Activated CD4-positive, CD25-positive, alpha-beta regulatory T cell treated with anti-CD3 and anti-CD28 coated beads, Interleukin-2, amount 50 U/mL, for 16 hours (primary cell): ENCODE measurements at places on chromosomes 7 and 10.

- no peak for DNase-seq
Measured at GRCh38 chr10:94210440-94211168, 152.1 kb downstream of the NOC3L start.

DNA sequence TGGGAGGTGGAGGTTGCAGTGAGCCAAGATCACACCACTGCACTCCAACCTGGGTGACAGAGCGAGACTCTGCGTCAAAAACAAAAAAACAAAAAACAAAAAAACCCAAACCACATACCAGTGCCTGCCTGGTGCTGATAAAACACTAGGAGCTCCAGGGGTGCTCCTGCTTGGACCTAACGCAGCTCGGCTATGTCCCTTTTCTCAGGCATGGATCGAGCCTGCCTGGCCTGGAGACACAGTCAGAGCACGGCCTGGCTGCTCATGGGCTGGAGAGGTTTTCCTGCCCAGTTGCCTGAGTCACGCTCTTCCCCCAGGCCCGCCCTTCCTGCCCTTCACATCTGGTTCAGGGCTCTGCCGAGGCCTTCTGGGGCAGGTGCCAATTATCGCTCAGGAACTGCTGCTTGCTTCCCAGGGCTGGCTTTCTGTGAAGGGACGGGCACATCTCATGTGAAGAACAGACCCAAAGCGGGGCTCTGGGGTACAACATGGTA lies 12.6 kb upstream of the NPFFR1 start:
- DNase-seq: no peak

DNA sequence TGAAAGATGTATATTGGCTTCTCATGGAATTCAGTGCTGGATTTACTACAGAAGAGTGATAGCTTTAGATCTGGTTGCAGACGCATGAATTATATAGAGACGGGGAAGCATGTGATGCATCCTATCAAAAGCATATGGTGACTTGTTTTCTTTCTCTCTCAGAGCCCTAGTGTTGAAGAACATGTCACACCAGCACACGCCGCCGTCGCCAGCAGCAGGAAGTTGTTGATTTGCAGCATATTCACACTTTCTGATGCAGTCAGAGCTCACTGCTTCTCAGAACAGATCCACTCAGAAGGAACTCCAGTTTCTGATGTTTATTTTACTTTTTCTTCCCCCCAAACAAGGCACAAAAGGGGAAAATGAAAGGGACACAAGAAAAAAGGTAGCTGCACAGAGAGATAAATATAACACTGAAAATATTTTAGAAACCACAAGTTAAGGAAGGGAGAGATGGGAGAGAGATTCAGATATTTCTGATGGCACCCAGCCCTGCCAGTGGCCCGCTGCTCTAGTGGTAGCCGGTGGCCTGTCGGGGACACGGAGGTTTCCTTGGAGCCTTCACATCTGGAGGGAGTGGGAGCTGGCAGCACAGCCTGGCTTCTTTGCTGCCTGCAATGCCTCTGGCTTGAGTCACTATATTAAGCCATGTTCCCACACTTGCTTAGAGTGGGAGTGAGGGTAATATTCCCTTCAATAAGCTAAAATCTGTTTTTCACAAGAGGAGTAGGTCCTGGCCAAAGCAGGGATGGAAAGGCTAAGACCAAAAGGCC lies 123.2 kb downstream of the NRP1 start:
- DNase-seq: no peak

DNA sequence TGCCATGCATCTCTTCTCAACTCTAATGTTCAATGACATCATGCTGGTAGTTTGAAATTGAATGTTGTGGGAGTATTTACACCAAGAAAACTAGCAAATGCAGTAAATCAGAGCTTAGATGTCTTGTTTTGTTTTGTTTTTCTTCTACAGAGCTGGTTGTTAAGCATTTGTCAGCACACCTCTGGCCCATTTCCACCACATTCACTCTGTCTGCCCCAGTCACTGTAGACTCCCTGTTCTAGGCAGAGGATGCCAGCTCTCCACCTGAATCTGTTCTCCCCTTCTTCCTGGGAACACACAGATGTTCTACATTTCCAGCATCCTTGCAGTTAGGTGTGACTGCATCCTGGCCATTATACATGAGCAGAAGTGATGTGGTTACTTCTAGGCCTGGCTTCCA lies 4.1 kb upstream of the ARHGAP22 start:
- DNase-seq: no peak

DNA sequence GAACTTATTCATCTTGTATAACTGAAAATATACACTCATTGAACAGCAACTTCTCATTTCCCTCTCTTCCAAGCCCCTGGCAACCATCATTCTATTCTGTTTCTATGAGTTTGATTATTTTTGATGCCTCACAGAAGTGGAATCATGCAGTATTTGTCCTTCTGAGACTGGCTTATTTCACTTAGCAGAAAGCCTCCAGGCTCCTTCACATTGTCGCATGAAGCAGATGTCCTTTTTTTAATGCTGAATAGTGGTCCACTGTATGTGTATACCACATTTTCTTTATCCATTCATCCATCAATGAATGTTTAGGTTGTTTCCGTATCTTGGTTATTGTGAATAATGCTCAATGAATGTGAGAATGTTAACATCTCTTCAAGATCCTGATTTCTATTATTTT lies 238.2 kb upstream of the KLF14 start:
- DNase-seq: no peak

GRCh38 chr7:5567790-5568189 lies 144.2 kb upstream of the TNRC18 start:
- DNase-seq: no peak

DNA sequence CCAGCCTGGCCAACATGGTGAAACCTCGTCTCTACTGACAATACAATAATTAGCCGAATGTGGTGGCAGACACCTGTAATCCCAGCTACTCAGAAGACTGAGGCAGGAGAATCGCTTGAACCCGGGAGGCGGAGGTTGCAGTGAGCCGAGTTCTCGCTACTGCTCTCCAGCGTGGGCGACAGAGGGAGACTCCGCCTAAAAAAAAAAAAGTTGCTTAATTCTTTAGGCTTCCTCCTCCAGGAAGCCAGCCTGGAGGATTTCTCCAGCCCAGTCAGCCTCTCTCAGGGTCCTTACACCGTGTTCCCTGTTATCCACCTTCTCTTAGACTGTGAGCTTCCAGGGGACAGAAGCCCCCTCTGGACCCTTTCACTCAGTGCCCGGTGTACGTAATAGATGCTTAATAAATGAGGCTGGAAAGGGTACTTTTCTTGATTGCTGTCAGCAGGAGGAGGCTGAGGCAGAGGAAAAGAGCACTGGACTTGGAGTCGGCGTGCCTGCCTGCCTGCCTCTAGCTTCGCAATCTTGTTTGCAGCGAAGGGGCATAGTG lies 16.4 kb upstream of the NODAL start:
- DNase-seq: no peak

DNA sequence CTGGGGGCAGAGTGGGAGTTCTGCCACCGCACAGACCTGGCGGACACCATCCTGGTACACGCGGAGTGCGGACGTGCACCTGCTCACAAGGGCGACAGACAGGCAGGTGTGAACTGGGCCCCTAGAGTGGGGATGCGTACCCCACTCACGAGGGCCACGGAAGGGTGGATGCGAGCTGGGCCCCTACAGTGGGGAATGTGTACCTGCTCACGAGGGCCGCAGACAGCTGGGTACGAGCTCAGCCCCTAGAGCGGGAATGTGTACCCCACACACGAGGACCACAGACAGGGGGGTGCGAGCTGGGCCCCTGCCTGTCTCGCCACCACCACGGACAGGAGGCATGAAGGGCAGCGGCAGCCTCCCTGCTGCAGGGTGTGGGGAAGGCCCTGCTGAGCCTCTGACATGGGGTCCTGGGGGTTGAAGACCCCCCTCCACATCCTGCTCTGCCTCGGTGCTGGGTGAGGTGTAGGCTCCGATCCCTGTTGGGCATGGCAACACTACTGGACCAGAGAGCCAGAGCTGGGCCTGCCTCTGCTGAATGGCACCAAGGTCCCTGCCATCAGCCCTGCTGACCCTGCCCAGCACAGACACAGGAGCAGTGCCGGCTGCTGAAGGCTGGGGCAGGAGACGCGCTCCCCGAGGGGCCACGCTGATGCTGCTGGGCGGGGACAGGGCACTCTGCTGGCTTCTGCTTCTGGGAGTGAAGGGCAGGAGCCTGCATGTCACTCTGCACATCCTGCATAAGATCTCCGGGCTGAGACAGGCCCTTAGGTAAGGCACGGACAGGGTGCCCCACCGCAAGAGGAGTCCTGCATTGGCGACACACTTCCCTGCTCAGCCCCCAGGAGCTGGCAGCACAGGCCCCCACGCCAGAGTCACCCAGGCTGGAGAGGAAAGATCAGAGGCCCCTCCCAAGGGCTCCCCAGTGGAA lies 259.2 kb downstream of the MAD1L1 start:
- no peak for DNase-seq

DNA sequence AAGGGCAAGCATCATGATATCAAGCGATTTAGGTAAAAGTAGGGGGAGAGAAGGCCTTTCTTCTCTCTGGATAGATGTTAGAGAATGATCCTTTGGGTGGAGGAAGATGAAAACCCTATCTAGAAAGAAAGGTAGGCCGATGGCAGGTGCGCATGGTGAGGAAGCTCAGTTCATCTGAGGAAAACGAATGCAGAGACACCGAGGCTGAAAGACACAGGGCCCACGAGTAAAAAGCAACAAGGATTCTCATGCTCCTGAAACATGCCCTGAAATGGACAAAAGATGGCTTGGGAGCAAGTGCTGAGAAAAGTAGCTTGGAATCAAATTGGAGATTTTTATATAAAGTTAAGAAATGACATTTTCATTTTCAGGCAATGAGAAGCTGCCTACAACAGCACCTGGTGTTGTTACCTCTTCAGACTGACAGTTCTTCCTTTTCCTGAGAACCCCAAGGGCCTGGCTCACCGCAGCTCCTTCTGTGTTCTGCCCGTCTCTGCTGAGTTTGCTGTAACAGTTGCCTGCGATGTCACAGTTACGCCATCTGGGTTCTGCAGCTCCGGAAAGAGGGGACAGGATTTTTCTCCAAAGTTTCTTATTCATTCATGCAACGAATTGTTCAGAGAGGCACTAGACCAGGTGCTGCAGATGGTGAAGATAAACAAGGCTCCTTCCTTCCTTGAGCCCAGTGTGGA lies 402.0 kb upstream of the KLF6 start:
- no peak for DNase-seq

DNA sequence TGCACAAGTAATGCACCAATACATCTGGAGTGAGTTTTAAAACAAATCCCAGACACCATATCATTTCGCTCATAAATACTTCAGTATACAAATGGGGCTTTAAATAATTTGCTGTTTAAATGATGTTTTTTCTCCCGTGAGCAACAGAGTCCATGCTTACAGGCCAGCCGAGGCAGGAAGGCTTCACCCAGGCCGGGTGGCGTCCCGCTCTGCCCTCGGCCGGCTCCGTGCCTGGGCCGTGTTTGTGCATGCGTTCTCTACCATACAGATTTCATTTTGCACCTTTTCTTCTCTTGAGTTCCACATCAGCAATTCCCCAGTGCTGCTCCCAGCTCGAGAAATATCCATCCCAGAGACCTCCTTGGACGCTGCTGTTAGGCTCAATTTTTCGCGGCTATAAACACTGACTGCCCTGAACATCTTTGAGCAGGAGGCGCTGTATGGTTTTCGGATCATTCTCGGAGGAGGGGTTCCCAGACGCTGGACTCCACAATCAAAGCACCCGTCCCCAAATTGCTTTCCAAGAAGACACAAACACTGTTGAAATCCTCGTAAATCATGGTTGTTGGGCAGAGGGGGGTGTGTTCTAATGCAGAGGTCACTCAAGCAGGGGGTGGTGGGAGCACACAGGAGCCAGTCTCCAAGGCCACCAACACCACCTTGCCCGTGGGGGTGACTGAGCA lies 91.6 kb downstream of the MICALL2 start:
- DNase-seq: no peak

GRCh38 chr10:59382831-59383295 lies 20.5 kb upstream of the FAM13C start:
- no peak for DNase-seq

GRCh38 chr7:123410273-123410904 lies 124.0 kb downstream of the IQUB start:
- DNase-seq: no peak

GRCh38 chr10:109919220-109919619 lies 4.1 kb downstream of the XPNPEP1 start:
- DNase-seq: no peak

DNA sequence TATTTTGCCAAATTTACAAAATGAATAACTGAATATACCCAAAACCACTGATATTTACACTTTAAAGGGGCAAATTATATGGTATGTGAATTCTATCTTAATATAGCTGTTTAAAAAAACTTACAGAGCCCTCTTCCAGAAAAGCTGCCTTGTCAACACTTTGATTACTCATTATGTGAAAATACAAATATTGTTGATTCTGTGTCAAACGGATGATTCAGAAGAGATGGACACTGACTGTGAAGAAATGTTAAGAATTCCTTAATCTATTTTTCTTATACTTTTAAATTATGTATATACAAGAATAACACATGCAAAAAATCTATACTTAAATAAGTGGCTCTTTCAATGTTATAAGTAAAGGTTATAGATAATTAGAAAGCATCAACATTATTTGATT lies 41.5 kb downstream of the SMURF1 start:
- no peak for DNase-seq
